ENCODE measurements at places on chromosomes 2 and 18.

DNA sequence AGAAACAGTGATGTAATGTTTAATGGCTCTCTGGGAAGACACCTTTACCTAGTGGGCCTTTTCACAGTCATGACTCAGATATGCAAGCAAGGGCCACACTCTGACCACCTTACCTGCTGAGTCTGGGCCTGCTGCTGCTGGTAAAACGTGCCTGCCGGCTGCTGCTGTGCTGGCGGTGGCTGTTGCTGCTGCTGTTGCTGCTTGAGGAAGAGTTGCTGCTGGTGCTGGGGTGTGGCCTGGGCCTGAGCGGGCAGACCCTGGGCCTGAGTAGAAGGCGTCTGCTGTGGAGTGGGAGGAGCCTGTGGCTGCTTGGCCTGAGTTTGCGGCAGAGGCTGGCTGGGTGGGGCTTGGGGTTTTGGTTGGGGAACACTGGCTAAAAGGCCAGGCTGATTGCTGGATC lies 81.6 kb upstream of the NFU1 start:
- no peak for DNase-seq

GRCh38 chr2:214378455-214379103 lies 32.3 kb upstream of the VWC2L start:
- DNase-seq, result no peak

DNA sequence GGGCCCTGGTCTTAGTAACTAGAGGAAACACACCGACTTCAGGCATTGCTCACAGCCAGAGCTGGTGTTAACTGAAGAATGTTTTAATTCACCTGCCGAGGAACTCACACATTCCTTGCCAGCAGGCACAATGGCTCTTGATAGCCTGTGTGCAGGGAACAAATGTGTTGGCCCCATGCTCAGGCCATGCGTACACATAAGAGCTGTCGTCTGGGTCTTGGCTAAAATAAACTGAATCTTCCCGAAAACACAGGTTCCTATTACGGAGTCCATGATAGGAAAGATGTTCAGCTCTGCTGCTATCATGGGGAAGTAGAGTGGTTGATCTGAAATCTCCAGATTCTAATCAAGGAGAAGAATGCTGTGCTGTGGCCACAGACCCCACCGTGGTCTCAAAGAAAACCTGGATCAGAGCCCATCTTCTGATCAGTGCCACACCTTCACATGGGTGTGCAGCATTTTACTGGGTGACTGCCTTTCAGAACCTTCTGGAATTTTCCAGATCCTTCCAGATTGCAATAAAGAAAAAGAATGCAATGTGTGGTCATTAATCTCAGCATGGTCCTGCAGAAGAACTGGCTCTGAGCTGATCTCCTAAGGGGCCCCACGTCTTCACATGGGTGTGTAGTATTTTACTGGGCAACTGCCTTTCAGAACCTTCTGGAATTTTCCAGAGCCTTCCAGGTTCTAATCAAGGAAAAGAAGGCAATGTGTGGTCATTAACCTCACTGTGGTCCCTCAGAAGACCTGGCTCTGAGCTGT lies 17.2 kb downstream of the MBP start:
- DNase-seq, result no peak

GRCh38 chr18:75473316-75473715 lies 45.8 kb upstream of the SMIM21 start:
- no peak for DNase-seq

DNA sequence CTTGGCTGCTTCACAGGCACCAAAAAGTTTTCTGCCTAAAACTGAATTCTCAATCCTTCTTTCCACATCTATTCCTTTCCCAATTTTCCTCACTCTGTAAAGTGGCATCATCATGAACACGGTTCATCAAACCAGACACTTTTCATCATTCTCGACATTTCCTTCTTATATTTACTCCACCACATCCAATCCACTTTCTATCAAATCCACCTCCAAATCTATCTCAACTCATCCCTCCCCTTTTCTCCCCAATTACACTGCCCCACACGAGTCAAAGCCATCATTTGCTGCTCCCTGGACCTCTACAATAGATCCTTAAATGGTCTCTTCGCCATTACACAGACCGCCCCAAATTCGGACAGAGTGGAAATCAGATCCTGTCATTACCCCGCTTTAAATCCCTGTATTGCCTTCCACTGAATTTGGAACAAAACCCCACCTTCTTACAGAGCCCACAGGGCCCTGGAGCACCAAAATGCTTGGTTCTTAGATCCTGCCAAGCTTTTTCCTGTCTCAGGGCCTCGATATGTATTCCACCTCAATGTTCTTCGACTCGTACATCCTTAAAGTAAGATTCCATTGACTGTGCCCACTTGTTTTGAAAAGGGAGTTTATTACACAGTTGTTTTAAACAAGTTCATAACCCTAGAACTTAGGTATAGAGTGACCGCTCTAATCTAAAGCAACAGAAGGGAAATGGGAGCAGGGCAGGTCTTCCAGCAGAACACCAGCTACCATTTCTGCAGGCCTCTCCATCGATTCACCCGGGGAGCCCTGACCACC lies 856 bp downstream of the ACAA2 start:
- DNase-seq, result no peak

GRCh38 chr2:142104134-142104758 lies 26.6 kb downstream of the LRP1B start:
- DNase-seq, result no peak

DNA sequence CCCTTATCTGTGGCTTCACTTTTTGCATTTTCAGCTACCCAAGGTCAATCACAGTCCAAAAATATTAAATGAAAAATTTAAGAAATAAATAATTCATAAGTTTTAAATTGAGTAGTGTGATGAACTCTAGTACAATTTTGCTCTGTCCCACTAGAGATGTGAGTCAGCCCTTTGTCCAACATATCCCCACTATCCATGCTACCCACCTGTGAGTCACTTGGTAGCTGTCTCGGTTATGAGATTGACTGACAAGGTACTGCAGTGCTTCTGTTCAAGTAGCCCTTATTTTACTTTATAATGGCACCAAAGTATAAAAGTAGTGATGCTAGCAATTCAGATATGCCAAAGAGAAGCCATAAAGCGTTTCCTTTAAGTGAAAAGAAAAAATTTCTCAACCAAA lies 28.8 kb downstream of the ADCY3 start:
- no peak for DNase-seq

- DNase-seq, result no peak
Observed at GRCh38 chr18:39806525-39806924, 2148.5 kb upstream of the PIK3C3 start.

GRCh38 chr2:110853516-110853915 lies 121.1 kb downstream of the ACOXL start:
- DNase-seq, result no peak

DNA sequence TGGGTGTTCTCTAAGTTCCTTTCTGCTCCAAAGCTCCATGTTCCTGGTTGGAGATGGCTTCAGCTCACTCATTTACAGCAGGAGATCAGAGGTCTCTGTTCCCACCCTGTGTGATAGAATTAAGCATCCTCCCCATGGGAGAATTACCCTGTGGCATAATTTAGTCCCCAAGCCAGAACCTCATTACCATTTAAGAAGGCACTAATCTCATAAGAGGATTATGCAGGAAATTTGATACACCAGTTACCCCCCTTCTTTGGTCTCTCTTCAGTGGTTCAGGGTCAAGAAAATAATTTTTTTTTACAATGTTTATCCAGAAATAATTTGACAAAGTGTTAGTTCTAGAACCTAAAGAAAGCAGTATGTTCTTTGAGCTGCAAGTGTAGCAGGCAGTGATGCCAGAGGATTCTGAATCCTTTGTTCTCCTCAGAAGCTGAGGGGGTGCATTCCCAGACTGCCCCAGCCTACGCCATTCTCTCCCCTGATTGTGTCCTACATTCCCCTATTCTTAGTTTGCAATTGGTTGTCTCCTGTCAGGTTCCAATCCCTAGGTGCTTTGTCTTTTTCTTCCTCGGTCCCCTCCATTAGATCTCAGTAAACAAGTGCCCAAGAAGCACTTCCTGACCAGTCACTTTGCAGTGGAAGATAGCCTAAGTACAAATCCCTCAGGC lies 163.6 kb downstream of the PRKCE start:
- no peak for DNase-seq

- no peak for DNase-seq
Observed at GRCh38 chr2:70842401-70842800, 6.8 kb upstream of the CD207 start.

GRCh38 chr2:199128476-199129229 lies 329.1 kb downstream of the SATB2 start:
- DNase-seq, result no peak

GRCh38 chr2:121260370-121261154 lies 24.4 kb downstream of the TFCP2L1 start:
- peak; percentile 72 for DNase-seq

GRCh38 chr2:131572175-131572574 lies 44.5 kb downstream of the CCDC74A start:
- DNase-seq, result no peak

- DNase-seq, result no peak
Observed at GRCh38 chr2:19419211-19419880, 60.9 kb upstream of the OSR1 start.

- DNase-seq, result no peak
Observed at GRCh38 chr2:191165176-191165643, 14.4 kb upstream of the STAT4 start.

DNA sequence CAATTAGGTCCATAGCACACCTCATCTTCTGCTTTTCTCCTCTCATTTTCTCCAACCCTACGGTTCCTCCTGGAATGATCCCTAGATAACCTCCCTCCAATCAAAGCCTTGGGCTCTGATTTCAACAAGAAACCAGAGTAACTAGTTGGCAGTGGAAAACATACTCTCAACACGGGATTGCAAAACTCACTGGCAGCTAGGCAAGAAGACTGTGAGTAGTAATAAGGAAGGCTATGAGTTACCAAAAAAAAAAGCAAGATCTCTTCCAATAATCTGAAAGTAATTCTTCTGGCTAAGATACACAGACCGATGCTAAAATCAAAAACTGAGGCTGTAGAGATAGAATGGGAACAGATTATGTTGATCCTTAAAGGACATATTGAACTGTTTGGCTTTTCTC lies 28.4 kb upstream of the CCDC102B start:
- DNase-seq, result no peak

- DNase-seq, result no peak
Observed at GRCh38 chr2:4416431-4416830, 713.1 kb downstream of the DCDC2C start.

GRCh38 chr2:222548992-222549391 lies 106.9 kb downstream of the FARSB start:
- DNase-seq, result no peak

DNA sequence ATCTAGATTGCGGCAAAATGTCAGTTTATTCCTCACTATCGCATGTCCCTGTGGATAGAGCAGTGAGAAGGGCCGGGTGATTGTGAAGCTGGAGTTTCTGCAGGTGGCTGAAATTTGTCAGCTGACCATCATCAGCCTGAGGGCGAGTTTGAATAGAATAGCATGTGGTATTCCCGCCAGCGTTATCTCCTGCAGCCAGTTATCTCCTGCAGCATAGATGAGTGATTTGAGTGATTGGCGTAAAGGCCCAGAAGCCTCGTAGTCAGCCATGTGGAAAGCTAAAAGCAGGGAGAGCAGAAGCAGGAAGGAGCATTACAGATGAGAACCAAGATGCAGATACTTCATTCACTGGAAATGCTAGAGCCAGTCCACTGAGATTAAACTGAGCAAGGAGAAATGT lies 65.5 kb downstream of the CABLES1 start:
- DNase-seq, result no peak
